Ovary (tissue), 10 donors: ENCODE measurements at places on chromosomes 3 and 15. TPM values are rescaled to one million over a fixed set of nuclear protein-coding genes. Genes with fewer than 3 reads are reported as not detected.

DNA sequence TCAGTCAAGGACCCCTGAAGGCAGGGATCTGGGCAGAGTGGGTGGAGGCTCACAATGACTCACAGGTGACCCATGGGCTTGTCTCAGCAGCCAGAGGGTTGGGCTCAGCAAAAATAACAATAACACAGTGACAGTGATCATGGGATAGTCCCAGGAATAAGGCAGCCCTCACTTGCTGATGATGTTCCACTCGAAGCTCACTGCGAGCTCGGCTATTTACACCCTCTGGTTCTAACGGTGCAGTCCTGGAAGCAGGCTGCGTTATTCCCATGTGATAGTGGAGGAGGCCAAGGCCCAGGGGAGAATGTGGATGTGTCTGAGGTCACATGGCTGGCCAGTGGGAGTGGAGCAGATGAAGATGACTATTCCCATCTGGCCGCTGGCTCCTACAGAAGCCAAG, 16.2 kb downstream of the CCDC33 start:
- no peak for DNase-seq

DNA sequence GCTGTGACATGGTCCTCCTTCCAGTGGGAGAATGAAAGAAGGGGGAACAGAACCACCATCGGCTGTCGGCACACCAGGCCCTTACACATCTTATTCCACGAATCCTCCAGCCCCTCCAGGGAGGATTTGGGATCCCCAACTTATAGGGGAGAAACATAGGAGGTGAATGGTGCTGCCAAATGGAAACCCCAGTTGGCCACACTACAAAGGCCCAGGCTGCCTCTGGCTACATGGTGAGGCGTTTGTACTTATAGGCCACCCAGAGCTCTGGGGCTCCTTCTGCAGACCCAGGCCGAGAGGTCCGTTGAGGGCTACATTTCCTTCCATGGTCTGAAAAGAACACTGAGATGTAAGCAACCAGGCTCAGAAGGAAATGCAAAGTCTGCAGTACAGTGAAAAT, 12.0 kb downstream of the AMOTL2 start:
- DNase-seq, result no peak

GOLGA8A gene
- polyA plus RNA-seq, result 69.4 TPM

THRB gene
- polyA plus RNA-seq, result 6.5 TPM

SPRED1 gene
- polyA plus RNA-seq, result 18.9 TPM

DNA sequence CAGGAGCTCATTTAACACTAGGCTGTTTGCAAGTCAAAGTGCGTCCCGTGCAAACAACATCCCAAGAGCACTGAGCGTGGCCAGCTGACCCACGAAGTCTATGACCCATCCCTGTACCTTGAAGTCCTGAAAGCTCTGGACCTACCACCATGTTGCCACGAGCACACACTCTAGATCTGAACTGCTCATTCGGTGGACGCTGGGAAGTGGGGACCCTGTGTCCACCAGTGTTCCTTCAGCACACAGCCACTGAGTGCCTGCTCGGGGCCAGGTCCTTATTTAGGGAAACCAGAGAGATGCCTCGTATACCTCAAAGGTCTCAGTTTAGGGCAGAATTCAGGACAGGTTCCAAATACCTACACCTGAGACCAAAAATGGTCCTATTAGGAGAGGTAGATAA, 236.9 kb downstream of the XXYLT1 start:
- DNase-seq, result no peak

DNA sequence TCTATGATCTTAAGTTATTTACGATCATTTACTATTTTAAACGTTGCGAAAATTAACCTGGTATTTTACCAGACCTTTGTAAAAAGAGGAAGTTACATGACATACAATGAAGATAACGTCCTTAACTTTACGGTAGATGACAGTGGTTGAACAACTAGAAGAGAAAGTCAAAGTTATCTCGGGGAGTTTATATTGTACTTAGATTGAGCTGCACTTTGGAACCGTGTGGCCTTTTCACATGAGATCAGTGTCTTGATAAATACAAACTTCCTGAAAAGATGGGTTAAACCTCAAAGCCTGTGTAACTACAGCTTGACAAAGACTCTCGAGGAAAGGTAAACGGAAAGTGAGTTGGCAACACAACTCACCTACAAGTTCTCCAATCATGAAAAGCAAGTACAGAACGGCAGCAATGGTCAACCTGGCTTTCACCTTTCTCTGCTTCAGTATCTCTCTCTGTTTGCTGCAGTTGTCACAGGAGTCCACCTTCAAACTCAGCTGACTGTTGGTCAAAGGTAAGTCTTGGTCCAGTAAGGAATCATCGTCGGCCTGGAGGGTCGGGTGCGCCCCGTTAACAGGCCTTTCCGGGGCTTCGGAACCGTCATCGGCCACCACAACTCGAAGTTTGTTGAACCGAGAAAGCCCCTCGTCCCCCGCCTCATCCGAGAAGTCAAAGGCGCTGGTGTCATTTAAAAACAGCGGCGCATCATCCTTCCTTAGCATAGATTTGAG, 793 bp downstream of the SLC30A4 start:
- no peak for DNase-seq

DNA sequence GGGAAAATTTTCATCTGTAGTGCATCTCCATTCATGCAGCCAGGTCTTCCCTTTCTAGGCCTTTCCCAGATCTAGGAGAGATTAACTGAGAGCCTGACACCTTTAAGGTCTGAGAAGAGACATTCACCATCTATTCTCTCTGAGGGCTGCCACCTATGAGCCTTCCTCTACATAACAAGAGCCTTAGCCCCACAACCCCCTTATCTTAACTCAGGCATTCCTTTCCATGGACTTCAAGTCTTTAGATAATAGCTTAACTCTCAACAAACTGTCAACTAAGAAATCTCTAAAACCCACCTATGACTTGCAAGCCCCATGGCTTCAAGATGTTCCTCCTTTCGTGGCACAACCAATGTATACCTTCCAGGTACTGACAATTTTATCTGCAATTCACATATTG, 121.0 kb downstream of the GABRB3 start:
- DNase-seq, result no peak

DNA sequence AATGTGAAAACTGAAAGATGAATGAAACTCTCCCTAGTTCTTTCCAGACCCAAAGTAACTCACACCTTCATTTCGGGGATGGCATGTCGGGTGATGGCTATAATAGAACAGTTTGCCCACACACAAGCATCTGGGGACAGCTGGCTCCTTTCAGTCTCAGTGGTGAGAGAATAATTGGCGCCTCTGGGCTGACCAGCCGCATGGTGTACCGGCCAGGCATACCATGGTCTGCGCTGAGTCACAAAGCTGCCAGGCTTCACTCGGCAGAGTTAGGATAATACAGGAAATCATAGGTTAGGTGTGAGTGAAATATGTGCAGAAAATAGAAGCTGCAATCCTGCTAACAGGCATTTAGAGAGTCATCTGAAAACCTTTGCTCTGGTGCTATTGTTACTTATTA, 80.4 kb upstream of the IGF1R start:
- DNase-seq, result no peak

DNA sequence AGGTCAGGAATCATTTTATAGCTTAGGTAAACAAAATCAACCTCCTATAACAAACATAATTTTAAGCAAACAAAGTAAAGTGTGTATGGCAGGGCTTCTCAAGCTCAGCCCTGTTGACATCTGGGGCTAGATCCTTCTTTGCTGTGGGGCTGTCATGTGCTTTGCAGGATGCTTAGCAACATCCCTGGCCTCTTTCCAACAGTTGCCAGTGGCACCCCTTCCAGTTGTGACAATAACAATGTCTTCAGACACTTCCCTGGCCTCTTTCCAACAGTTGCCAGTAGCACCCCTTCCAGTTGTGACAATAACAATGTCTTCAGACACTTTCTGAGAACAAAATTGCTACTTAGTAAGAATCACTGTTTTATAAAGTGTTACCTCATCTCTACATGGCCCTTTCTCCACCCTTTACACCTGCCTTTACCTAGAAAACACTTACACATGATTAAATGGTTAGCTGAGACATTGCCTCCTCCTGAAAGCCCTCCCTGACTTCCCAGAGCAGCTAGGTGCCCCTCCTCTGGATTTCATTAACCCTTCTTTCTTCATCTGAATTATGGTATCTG, 194.0 kb upstream of the LMCD1 start:
- DNase-seq, result no peak

P2RY1 gene
- polyA plus RNA-seq, result 5.3 TPM

- no peak for DNase-seq
Measured at GRCh38 chr15:67824197-67824968, 926 bp upstream of the SKOR1 start.

DNA sequence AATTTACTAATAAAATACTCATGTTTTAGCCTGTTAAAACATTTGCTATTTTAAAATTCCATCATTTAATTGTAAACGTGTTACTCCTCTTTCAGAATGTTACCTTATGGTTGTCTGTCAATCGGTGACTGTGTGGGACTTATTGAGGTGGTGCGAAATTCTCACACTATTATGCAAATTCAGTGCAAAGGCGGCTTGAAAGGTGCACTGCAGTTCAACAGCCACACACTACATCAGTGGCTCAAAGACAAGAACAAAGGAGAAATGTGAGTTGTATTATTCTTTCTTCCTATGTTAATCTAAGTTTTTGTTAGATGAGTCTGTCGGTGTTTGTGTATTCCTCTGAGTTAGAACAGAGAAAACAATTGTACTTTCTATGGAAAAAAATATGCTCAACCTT, 21.7 kb downstream of the KCNMB3 start:
- no peak for DNase-seq

DNA sequence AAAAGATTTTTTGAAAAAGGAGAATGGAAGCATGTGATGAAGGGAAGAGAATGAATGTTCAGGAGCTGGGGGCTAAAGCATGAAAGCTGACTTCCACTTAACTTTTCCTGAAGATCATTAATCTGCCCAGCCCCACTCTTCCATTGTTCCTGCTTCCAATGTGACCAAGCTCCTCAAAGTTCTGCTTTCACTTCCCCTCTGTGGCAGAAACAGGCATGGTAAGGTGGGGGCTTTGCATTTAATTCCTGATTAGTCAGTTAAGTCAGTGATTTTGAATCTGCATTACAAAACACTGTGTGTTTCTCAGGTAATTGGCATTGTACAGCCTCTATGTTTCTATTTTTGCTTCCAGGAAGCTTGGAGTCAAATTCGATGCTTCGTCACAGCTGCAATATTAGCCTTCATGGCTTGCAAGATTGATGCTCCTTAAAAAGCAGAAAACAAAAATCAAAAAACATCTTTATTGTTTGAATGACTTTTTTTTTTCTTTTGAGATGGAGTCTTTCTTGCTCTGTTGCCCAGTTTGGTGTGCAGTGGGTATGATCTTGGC, 7.3 kb upstream of the TM6SF1 start:
- DNase-seq, result no peak

- DNase-seq, result no peak
Measured at GRCh38 chr3:57126244-57126643, 38.9 kb downstream of the IL17RD start.

- no peak for DNase-seq
Measured at GRCh38 chr3:73270839-73271483, 209.5 kb downstream of the EBLN2 start.

DNA sequence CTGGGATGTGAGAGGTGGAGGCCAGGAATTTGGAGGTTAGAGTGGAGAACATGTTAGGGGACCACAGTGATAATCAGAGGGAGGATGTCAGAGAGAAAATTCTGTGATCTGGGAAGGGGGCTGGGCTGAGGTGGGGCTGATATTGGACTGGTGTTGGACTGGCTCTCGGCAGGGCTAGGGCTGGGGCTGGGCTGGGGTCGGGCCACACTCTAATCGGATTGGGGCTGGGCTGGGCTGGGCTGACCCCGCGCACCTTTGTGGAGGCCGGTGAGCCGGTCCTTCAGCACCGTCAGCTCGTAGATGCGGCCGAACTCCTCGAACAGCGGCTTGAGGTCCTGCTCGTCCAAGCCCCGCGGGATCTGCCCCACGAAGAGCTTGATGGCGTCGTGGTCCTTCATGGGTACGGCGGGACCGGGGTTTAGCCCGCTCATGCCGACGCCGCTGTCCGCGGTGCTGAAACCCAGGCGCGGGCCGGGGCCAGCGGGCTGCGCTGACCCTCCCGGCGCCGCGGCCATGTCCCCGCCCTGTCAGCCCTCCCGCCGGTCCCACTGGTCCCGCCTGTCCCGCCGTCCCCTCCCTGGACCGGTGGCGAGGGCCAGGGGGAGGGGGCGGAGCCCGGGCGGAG, 485 bp downstream of the CELF6 start:
- peak; percentile 83 for DNase-seq

DNA sequence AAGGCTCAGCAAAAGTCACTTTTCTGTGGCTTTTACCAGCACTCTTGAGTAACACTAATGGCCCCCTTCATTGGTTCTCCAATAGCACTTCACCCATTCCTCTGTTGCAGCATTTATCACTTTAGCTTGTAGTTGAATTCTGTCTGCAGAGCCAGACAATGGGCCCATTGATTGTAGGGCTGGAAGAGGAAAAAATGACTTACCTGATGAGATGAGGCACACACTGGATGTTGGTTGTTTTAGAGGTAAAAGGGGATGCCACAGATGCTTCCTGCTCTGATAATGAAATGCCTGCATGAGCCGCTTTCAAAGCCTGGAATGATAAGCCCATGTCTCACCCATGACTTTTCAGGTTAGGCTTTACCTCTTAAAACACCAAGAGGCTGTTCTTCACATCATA, 64.3 kb downstream of the PLAAT1 start:
- DNase-seq, result no peak

CIB2 gene
- polyA plus RNA-seq, result 8.2 TPM

- no peak for DNase-seq
Measured at GRCh38 chr3:31738412-31738811, 205.7 kb downstream of the STT3B start.

CHRNA7 gene
- polyA plus RNA-seq, result 1.9 TPM

CHRM5 gene
- polyA plus RNA-seq, result not detected

TOPAZ1 gene
- not detected for polyA plus RNA-seq

DNA sequence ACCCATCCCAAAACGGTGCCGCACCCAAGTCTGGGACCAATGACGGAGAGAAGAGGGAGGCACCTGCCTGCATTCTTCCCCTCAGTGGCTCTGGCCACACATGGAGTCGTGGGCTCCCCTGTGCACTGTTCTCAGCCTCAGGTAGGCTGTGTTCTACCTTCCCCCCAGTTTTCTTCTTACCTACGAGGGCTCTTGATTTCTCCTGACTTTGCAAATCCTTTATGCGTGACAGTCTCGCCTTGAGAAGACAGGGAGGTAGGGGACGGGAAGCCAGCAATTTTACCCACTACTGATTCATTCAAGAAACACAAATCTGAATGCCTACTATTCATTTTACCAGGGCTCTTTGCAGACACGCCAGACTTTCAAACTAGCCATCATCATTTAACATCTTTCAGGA, 261.3 kb upstream of the NSMCE3 start:
- DNase-seq, result no peak

GRCh38 chr3:7865611-7866010, 636.0 kb upstream of the LMCD1 start:
- DNase-seq, result no peak
